Posterior cingulate gyrus (tissue), 11 donors: ENCODE measurements at places on chromosomes 5 and 9.
A peak's percentile ranks its signal among the peaks of the same experiment; 100 is the strongest.

GRCh38 chr5:113267361-113267900, 167.4 kb downstream of the TSSK1B start:
- no peak for DNase-seq

DNA sequence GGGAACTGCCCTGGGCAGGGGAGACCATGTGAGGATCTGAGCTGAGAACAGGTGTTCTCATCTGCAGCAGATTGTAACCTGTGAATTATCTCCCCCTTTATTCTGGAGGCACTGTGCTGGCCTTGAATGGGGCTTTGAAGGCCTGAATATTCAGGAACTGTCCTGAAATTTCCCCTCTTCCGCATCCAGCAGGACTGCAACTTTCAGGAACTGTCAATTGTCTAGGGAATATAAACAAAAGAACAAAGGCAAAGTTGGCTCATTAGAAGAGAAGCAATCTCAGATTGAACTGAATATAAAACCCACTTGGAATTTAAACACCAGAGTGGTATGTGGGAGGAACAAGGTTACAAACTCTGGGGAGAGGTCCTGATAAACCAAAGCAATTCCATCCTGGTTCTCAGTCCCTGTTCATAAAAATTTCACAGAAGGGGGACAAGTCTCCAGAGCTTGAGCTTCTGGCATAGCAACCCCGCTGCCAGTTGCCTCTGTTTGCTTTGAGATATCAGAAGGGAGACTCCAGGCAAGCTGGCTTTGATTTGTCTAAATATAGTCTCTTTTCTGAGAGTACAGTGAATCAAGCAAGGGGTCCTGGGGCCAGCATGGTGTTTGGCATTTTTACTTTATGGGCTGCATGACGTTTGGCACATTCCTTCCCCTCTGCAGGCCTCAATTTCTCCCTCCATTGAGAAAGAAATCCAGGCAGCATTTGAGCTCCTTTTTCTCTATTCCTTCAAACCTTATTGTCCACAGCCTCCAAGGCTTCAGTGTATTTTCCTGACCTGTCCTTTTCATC, 47.5 kb downstream of the ADRB2 start:
- no peak for DNase-seq

DNA sequence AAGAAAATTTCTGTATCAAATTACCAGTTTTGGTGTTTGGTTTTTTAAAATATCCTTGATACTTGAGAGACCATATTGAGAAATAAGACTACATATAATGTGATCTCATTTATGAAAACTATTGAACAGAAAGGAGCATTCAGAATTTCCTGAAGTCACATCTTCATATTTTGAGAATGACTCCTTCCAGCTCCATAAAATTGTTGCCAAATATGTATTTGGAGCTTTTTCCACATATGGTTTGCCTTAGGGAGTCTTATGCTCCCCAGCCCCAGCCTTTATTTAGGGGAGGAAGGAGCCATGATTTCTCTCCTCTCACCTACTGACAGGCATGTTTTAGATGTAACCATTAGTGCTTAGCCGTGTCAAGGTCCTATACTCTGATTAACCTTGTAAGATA, 51.1 kb downstream of the GCNT1 start:
- no peak for DNase-seq

DNA sequence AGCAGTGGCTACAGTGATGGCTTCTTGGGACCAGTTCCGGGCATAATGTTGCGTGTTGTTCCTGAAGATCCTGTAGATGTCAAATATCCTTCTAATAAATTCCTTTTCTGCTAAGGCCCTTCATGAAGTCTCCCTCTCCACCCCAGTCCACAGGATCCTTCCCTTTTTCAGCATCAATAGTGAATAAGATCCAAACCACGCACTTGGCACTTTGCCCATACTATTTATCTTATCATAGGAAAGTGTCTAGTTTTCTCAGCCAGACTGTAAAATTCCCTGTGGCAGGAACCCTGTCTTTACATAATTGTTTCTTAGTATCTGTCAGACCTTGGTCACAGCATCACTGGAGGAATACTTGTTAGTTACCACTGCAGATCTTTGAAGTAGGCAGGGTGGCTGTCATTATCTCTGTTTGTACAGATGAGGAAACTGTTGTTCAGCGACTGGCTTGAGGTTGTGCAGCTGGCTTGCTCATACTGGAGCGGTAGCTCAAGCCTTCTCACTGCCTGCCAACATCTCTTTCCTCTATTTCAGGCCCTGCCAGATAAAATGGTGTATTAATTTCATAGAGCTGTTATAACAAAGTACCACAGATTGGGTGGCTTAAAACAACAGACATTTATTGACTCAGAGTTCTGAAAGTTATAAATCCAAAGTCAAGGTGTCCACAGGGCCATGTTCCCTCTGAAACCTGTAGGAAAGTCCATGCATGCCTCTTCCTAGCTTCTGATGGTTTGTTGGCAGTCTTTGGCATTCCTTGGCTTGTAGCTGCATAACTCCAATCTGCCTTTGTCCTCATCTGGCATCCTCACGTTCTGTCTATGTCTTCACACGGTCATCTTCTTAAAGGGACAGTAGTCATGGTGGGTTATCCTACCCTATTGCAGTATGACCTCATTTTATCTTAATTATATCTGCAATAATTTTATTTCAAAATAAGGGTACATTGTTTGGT, 33.5 kb upstream of the APC start:
- no peak for DNase-seq

GRCh38 chr9:127231666-127232065, 32.9 kb upstream of the GARNL3 start:
- DNase-seq = no peak

DNA sequence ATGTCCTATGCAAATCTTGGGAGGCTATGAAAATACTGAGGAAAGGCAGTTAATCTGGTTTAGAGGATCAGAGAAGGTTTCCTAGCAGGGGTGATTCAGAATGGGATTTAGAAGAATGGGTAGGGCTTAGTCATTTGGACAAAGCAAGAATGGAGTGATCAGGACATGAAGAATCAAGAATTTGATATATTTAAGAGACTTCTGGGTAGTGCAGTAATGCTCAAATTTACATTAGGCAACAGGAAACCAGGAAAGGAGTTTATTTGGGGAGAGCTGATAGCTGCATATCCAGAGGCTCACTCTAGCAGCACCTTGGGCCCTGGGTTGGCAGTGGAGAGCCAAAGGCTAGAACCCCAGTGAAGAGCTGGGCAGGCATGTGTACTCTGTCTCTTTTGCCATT, 78.9 kb upstream of the PAPPA start:
- no peak for DNase-seq

DNA sequence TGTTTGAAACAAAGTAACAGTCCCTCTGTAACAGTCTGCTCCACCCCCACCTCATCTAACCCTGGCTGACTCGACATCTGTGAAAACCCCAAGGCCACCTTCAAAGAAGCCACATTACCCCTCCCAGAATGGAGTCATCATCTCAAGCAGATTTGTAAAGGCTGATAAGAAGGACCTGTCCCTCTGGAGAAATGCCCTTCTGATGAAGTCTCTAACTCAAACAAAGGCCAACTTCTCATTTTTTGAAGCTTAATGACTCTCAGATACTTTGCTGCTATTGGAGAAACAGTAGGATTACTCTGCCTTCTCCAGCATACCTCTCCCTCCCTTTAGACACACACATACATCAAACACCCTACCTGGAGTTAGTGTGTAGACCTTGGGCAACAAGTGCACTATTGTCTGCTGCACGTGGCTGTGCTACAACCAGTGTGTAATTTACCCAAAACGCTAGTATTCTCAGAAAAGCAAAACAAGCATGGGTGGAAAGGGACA, 5.3 kb upstream of the SUSD1 start:
- DNase-seq = no peak

- DNase-seq = no peak
Measured at GRCh38 chr5:169838688-169839087, 141.6 kb downstream of the INSYN2B start.

GRCh38 chr5:12292610-12293204, 388.5 kb upstream of the CTNND2 start:
- no peak for DNase-seq

DNA sequence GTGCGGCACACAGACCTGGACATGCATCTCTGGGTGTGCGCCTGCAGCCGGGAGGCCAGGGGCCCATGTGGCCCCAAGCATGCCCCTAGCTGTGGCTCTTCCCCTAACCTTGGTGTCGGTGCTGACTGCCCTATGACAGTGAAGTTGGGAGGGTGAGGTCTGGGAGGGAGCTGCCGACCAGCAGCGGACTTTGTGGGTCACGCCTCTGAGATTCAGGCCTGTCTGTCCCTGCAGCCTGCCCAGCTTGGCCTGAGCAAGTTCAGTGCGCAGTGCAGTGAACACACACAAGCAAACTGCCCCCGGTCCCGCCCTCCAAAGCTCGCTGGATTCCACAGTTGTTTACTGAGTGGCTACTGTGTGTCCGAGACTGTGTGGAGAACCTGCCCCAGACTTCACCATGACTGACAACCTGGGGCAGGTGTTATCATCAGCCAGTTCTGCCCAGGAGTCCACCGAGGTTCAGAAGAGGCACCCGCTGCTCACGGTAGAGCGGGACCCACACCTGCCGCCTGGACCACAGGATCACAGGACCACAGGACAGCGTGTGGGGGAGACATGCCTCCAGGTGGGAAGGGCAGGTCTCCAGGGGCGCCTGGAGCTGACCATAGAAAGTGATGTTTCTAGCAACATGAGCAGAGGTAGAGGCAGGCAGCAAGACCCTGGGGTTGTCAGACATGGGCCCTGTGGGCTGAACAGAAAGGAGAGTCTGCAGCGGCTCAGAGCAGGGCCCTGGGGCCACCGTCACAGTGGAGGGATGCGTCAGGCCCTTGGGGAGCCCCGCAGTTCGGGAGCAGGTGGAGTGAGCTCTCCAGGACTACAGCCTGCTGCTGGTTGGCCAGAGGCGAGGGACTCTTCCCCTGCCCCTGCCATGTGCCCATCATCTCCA, 105.1 kb downstream of the PHF2 start:
- DNase-seq = peak; percentile 11

- DNase-seq = no peak
Measured at GRCh38 chr5:122419142-122419894, 107.3 kb downstream of the SNCAIP start.

DNA sequence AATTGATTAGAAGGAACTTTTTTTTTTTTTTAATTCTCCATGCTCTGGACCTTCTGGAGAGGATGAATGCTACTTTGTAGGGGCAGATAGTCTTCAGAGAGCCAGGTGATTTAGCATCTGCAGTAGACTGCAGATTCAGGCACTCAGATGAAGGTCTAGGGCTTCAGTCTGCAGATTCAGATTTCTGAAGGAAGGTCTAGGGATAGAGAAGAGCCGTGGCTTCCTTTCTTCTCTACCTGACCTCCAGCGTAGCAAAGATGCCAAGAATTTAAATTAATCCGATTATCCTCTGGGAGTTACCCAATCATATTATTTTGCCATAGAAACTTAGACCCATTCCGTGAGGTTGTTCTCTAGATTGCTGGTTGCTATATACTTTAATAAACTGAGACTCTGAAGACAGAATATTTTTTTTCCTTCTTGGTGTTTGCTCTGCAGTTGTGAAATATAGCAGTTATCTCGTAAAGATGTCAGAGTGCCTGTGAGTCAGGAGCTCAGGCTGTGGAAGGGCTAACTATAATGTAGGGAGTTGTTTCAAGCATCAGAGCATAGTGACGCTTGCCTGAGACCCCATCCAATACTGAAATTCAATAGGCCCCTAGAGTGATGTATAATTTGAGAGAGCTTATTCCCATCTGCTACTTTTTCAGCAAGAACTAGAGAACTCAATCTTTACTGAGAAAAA, 132.7 kb upstream of the SLC12A2 start:
- DNase-seq = no peak
